ENCODE measurements at places on chromosomes 7 and 10.

- no peak for DNase-seq
Measured at GRCh38 chr7:13321316-13321715, 633.9 kb downstream of the ARL4A start.

DNA sequence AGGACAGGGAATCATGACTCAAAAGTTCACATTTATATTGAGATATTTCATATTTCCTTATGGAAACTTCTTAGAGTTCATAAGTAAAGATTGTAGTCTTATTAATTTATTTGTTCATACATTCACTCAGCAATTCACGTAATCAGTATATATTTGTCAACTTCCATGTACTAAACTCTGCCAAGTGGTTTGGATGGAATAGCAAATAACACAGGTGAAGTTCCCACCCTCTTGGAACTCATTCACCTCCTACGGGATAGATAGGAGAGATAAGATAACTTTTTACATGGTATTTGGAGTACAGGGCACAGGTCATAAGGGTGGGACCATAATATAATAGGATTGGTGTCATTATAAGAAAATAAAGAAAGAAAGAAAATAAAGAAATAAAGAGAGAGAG lies 234.0 kb downstream of the CDC14C start:
- DNase-seq = no peak

- DNase-seq = no peak
Measured at GRCh38 chr10:66827353-66827752, 98.5 kb upstream of the LRRTM3 start.

- no peak for DNase-seq
Measured at GRCh38 chr10:71252220-71252619, 39.9 kb downstream of the UNC5B start.

GRCh38 chr10:60970526-60970925 lies 26.5 kb upstream of the RHOBTB1 start:
- no peak for DNase-seq

DNA sequence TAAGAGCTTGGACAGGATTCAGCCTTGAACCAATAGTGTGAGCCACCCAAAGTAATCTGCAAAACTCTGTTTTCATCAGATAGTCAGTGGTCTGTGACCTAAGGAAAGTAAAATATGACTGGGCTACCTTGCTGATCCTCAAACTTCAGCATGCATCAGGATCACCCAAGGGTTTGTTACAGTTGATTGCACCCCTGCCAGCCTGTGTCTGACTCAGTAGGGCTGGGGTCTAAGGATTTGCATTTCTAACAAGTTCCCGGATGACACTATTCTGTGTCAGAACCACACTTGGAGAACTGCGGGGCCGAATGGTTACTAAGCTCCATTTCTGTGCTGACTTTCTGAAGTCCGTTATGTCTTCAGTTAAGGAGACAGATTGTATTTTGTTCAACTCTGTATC lies 40.6 kb upstream of the TSPAN13 start:
- DNase-seq = no peak

GRCh38 chr10:128451879-128452278 lies 325.7 kb upstream of the MKI67 start:
- no peak for DNase-seq

GRCh38 chr7:2812114-2812487 lies 32.0 kb downstream of the GNA12 start:
- DNase-seq = no peak

DNA sequence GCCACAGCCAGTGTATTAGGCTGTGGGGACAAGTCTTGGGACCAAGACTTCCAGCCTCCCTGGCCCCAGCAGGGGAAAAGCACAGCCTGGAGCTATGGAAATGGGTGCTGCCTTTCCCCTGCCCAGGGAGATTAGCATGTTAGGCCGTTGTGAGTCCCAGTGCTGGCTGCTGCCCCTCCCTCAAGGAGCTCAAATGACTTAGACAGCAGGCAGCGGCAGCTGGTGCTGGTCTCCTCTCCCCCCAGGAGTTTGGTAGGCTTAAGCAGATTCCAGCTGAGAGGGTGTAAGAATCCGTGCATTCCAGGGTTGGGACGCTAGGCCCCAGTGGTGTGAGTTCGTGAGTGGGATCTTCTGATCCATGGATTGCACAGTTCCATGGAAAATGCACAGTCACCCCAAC lies 301.5 kb upstream of the PHF14 start:
- DNase-seq = no peak

- no peak for DNase-seq
Measured at GRCh38 chr10:66782144-66782543, 143.7 kb upstream of the LRRTM3 start.

GRCh38 chr10:97361537-97361901 lies 27.0 kb upstream of the FRAT2 start:
- DNase-seq = no peak

- peak; percentile 80 for DNase-seq
Measured at GRCh38 chr7:100088621-100089457, at the start of gene COPS6. TSS of gene COPS6 (plus strand) at chr7:100088969. CDS start at chr7:100088991, 22 bp downstream.
